HEK293T (cell line): ENCODE measurements at places on chromosomes 6 and 20.

GRCh38 chr6:63899550-63899949, 263.9 kb downstream of the PHF3 start:
- no peak for DNase-seq

DNA sequence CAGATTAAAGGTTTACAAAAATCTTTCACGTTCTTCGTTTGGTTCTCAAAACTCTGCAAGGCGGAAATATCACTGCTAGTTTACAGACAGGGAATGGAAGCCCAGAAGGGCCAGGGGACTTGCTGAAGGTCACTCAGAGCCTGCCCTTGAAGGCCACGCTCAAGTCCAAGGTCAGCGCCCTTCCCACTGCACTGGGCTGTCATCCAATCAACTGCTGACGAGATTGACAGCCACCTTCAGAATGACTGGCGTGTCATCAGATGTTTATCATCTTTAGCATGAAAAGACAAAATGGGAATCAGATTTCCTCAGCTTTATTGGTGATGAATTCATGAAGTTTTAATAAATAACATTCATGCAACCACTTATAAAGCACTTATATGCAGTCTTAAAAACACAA, 16.5 kb downstream of the RNASET2 start:
- DNase-seq = no peak

DNA sequence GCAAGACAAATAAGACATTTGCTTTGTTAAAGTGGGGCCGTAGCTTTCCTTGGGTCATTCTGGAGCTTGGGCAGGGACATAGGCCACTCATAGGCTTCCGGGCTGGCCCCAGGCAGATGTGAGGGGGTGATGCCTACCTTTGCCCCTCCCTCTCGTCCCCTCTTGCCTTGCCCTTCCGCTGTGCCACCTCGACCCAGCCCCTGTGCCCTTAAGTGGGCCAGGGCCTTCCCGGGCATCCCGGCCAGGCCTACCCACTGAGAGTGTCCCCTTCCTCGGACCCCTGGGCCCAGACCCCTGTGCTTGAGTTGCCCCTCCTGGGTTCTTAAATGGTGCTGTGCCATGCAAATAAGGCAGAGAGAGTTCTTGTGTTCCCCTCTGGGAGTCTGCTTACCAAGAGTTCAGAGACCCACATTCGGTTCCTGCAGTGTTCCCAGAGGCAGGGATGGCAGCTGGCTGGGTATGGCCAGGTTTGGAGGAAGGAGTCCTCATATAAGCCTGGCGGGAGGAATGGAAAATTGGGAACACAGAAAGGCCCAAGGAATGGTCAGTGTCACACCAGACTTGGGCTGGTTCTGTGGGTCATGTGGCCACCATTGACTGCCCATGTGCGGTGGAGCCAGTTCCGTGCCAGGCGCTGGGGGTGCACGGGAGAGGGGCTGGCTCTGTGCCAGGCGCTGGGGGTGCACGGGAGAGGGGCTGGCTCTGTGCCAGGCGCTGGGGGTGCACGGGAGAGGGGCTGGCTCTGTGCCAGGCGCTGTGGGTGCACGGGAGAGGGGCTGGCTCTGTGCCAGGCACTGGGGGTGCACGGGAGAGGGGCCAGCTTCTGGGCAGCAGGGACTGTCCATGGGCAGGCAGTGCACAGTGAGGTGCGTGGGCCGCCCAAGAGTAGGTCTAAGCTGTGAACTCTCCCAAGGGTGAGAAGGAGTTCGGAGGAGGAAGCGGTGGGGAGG, 173.5 kb upstream of the SNX9 start:
- DNase-seq = no peak

- no peak for DNase-seq
These were observed 99.2 kb upstream of the FOXP4 start for GRCh38 chr6:41446907-41447545.

- DNase-seq = no peak
These were observed 179.9 kb upstream of the TAB2 start for GRCh38 chr6:149137594-149137993.

GRCh38 chr6:100152201-100152600, 158.2 kb upstream of the MCHR2 start:
- DNase-seq = no peak
